ENCODE measurements at places on chromosomes 3 and 15.

GRCh38 chr3:81823882-81824395, 62.5 kb upstream of the GBE1 start:
- DNase-seq: peak; percentile 23

DNA sequence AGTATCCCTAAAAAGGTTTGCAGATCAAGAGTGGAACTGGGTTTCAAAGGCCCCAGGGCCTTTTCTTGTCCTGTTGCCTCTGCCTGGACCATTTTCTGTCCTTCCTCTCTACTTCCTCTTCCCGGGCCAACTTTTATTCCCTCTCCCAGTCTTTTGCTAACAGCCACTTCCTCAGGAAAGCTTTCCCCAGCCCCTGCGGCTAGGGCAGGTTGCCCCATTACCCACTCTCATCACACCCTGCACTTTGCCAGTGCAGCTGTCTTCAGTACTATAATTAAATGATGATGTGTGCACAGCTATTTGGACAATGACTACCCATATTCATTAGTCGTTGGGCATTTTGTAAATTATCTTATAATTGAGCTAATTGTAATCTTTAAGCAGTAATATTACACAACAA, 150.5 kb upstream of the THBS1 start:
- DNase-seq: no peak

DNA sequence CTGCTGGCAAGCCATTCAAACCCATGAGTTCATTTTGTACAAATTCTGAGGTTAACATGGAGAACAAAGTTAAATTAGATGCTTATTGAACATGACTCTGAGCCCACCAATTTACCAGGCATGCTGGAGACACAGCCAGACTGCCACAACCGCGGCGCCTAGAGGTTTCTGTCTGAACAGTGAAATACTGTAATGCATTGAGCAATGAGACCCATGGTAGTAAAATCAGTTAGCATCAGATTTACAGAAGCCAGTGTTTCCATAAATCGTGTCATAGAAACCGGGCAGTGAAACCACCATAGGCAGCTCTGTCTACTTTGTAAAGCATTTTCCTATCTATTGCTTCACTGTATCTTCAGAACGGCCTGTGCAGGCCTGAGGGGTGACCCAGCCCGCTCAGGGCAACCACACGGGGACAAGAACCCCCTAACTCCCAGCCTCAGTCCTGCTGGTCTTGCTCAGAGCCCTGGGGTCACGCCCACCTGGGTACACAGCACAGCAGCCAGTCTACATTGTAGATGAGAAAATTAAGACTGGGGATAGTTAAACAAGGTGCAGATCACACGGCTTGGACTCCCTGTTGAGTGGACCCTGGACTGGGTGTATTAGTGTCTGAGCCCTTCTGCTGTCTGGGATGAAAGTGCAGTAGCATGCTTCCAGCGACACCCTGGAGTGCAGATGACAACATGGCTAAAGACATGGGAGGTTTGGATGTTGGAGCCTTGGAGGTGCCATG, 44.2 kb downstream of the MGLL start:
- DNase-seq: no peak

GRCh38 chr3:12286927-12287726, 1.7 kb upstream of the PPARG start:
- no peak for DNase-seq

GRCh38 chr3:140416666-140417065, 261.2 kb upstream of the TRIM42 start:
- no peak for DNase-seq

DNA sequence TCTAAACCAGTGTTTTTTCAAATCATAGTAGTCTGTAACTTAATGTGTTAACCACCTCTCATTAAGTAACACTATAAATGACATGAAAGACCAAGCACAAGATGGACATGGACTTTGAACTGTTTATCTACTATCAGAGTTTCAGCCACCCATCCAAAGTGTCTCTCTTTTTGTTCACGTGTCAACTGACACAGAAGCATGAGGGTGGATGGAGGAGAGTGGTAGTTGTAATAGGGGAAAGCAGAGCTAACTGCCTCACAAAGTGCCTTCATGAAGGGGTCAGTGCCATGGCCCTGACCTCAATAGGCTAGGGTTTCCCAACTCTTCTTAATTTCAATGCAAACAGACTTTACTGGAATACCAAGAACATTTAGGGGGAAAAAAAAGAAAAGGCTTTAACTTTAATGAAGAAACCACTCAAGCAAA, 32.1 kb upstream of the TRPM7 start:
- no peak for DNase-seq

DNA sequence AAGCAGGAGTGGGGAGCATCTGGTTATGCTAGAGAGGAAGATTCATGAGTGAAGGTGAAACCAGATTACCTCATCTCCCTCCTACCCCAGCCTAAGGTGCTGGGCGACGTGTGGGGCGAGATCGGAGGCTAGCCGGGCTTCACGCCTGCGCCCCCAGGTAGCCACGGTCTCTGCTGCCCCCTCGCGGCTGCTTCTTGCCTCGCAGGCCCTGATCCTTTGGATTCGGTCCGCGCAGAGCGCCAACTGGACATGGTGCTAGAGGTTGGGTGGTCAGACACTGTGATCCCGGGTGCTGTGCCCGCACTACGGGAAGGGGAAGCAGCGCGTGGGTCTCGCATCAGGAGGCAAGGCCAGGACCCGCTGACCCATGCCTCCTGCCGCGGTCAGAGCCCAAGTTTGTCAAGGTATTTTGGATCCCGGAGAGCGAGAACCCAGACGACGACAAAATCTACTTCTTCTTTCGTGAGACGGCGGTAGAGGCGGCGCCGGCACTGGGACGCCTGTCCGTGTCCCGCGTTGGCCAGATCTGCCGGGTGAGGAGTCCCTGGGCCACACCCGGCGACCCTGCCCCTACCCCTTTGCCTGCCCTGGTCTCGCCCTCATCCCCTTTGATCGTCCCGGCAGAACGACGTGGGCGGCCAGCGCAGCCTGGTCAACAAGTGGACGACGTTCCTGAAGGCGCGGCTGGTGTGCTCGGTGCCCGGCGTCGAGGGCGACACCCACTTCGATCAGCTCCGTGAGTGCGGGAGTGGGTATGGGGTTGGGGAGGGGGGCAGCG, 4.2 kb downstream of the SEMA3B start:
- peak; percentile 60 for DNase-seq

DNA sequence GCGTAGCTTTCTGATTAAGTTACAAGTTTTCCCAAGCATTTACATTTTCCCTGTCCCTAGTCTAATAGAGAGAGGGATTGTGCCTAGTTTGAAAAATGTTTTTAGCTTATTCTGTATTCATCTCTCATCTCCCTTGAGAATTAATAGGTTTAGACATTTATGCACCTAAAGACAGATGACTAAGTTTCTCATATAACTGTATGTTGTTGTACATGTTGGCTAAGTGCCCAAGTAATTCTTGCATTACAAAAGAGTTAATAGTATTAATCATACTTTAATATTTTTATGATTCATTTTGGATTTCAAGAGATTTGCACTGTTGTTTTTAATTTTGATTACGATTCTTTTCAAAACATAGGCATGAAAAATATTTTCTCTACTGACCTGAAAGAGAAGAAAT, 109.0 kb upstream of the TBL1XR1 start:
- peak; percentile 60 for DNase-seq

DNA sequence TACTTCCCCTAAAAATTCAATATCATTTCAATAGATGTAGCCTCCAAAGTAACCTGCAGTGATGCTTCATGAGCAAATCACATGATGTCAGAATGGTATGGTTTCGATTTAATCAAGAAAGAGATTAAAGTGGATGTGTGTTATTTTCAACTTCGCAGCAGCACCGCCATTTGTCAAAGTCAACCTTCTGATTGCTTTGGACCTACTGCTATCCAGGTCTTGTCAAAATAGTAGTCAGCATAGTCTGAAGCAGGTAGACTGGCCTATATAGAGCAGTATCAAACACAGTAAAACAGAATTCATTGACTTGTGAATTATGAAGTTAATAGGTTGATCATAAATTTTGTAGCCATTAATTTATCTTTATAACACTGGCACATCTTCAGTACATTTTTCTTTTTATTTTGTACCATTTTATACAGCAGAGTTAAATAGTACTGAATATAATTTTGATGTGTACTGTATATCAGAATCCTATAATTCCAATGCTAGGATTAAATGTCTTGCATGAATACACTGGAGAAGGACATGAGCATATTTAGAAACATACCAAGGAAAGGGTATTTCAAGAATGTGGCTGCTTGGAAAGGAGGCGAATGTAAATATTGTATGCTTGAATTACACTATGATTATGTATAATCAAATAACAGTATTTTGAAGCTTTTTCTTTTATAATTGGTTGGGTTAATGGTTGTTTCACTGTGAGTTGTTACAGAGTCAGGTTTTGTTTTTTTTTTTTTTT, 79.6 kb downstream of the CDIN1 start:
- DNase-seq: no peak

DNA sequence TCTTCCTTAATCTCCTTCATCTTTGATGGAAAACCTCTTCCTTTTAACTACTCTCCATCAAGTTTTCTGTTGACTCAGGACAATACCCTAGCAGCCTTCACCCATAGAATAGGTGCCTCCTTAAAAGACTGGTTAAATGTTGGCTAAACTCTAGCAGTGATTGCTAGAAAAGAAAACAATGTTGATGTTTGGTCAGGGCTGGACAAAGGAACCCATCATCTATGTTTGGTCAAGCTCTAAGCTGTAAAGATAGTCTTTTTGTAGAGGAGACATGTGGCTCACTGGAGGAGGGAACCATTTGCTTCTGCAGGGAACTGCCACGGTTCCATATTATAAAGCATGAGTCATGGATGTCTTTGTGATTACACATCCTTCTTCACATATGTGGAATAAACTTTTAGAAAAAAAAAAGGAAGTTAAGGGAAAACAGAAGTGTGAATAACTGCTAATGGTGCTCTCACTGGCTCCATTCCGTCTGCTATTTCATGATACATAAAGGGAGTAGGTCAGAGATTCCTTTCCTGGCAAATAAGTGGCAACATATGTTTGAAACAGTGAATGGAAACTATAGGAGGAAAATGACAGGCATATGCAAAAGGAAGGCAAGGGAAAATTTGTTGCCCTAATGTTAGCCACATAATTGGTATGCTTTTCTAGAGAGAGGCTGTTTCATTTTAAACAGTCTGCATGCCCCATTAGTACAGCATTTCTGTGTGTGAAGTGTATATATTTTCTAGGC, 78.2 kb downstream of the CMSS1 start:
- DNase-seq: peak; percentile 94

GRCh38 chr3:192917028-192917403, 640 bp downstream of the MB21D2 start:
- no peak for DNase-seq

DNA sequence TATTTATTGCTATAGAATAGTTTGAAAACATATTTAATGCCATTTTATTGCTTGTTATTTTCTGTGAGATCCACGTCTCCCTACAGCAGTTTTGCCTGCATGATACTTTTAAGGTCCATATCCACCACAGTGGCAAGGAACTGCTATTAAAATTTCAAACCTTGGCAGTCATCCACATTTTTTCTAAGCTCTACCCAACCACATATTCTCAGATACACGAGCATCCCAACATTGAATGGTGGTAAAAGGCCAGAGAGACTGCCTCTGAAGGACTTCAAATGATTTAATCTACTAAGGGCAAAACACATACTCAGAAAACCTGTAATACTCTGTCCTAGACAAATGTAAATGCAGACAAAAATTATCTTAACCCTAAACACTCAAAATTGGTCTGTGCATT, 173.1 kb downstream of the ERC2 start:
- DNase-seq: no peak

- no peak for DNase-seq
These were observed 64.0 kb upstream of the ST3GAL6 start for GRCh38 chr3:98699132-98699531.

GRCh38 chr15:70236341-70237086, 138.8 kb upstream of the TLE3 start:
- DNase-seq: peak; percentile 98

DNA sequence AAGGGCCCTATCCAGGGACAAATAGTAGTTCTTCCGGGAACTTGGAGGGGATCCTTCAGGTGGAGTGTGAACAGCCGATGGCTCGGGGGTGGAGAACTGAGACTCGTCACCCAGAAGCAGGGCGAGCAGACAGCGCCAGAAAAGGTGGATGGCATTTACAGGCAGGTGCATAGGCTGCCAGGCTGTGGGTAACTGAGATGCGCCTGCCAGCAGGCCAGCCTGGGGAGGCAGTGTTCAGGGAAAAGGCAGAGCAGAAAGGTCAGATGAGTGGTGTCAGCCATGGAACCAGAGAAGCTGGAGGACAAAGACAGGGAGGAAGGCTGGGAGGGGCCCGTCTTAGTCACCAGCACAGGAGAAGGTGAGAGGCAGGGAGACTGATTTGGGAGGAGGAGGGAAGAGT, 53.0 kb upstream of the SEC22A start:
- no peak for DNase-seq
